Activated CD8-positive, alpha-beta T cell treated with anti-CD3 and anti-CD28 coated beads, Interleukin-2, amount 10 ng/mL, durations not matched to agents 7 days and 5 days (primary cell): ENCODE measurements at places on chromosomes 2 and 18. TPM values are rescaled to one million over a fixed set of nuclear protein-coding genes. Genes with fewer than 3 reads are reported as not detected.

OTOS gene
- not detected for total RNA-seq

DYNAP gene
- not detected for total RNA-seq

PPP1CB gene
- 174 TPM for total RNA-seq

UGT1A3 gene
- total RNA-seq: not detected

ERLEC1 gene
- total RNA-seq: 19.5 TPM

FOXI3 gene
- not detected for total RNA-seq

TYW5 gene
- total RNA-seq: 7.5 TPM

MYO1B gene
- total RNA-seq: 2.6 TPM

RAD51AP2 gene
- not detected for total RNA-seq

DPP10 gene
- not detected for total RNA-seq

MYO7B gene
- 1.2 TPM for total RNA-seq

GRCh38 chr2:161990741-161991140 is 83.3 kb downstream of the DPP4 start:
- peaks cover 82% of the 10 kb centered on the region for H3K36me3 ChIP-seq
- no peak for DNase-seq
- peaks cover 70% of the 10 kb centered on the region for H3K4me1 ChIP-seq

GRCh38 chr18:35993013-35993412 is 20.5 kb downstream of the RMP24 start:
- peaks cover 11% of the 10 kb centered on the region for H3K36me3 ChIP-seq
- no peak overlapping the region for H3K4me3 ChIP-seq
- H3K27me3 ChIP-seq: no peaks in the 10 kb centered on the region
- no peaks in the 10 kb centered on the region for H3K4me1 ChIP-seq
- H3K27ac ChIP-seq: no peak overlapping the region

GRCh38 chr2:181780047-181780651 is 99.8 kb upstream of the NEUROD1 start:
- no peak for DNase-seq
- no peak overlapping the region for H3K4me3 ChIP-seq
- H3K27ac ChIP-seq: no peak overlapping the region
- no peaks in the 10 kb centered on the region for H3K27me3 ChIP-seq

GRCh38 chr2:235542733-235543127 is 48.9 kb downstream of the AGAP1 start:
- H3K4me3 ChIP-seq: no peak overlapping the region
- no peak for DNase-seq
- H3K4me1 ChIP-seq: no peaks in the 10 kb centered on the region
- H3K36me3 ChIP-seq: no peaks in the 10 kb centered on the region

GRCh38 chr2:24971536-24972314 is at the start of gene DNAJC27:
TSS of gene DNAJC27 (minus strand) at chr2:24971955. CDS start at chr2:24971904, 51 bp downstream.
- peak within 1 kb of the TSS; percentile 100 for H3K27ac ChIP-seq
- peak; percentile 98 for DNase-seq
- H3K36me3 ChIP-seq: peaks cover 7% of the 10 kb centered on the region
- peaks cover 19% of the 10 kb centered on the region for H3K4me1 ChIP-seq
- H3K4me3 ChIP-seq: peak within 1 kb of the TSS; percentile 98

DNA sequence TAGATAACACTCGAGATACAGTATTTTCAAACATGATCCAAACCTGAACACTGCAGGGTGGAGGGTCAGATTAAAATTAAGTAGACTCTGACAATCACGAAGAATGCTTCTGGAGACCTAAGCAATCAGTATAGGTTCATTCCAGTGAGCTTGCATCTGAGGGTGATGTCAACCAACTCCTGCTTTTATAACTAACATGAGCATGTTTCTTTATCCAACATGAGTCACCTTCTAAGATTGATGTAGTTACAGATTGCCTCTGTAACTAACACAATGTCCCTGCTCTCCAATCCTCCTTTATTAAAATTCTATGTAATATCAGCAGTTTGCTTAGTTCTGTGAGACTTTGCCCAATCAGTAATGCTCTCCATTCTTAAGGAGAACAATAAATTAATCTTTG is 225.7 kb downstream of the ARL6IP6 start:
- H3K27ac ChIP-seq: no peak overlapping the region
- DNase-seq: no peak
- H3K4me1 ChIP-seq: peaks cover 5% of the 10 kb centered on the region
- H3K36me3 ChIP-seq: no peaks in the 10 kb centered on the region
- no peaks in the 10 kb centered on the region for H3K27me3 ChIP-seq
- H3K4me3 ChIP-seq: no peak overlapping the region

GRCh38 chr18:35000457-35000856 is 40.8 kb upstream of the MAPRE2 start:
- no peaks in the 10 kb centered on the region for H3K27me3 ChIP-seq
- no peak overlapping the region for H3K4me3 ChIP-seq
- no peaks in the 10 kb centered on the region for H3K4me1 ChIP-seq
- H3K27ac ChIP-seq: no peak overlapping the region
- H3K36me3 ChIP-seq: no peaks in the 10 kb centered on the region

DNA sequence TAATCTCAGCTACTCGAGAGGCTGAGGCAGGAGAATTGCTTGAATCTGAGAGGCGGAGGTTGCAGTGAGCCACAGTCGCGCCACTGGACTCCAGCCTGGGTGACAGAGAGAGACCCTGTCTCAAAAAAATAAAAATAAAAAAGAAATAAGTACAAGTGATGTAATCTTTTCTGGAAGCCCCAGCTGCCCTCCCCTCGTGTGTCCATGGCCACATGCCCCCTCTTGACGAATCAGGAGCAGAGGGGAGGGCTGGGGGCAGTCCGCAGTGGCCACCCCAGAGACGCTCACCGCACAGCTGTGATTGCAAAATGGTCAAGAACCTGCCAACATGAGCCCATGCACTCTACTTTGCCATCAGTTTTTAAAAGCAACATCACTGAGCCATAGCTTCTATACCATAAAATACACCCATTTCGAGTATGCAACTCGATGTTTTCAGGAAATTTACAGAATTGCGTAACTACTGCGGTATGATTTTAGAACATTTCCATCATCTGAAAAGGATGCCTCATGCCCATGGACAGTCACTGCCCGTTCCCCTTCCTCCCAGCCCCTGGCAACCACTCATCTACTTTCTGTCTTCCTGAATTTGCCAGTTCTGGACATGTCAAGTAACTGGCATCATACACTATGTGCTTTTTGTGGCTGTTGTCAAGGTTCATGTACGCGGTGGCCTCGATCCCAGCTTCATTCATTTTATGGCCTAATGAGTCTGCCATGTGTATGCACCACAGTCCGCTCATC is 88.1 kb downstream of the NDUFA10 start:
- no peak overlapping the region for H3K27ac ChIP-seq
- no peak for DNase-seq
- no peaks in the 10 kb centered on the region for H3K27me3 ChIP-seq
- H3K4me1 ChIP-seq: peaks cover 6% of the 10 kb centered on the region
- no peaks in the 10 kb centered on the region for H3K36me3 ChIP-seq
- H3K4me3 ChIP-seq: no peak overlapping the region

- H3K4me1 ChIP-seq: no peaks in the 10 kb centered on the region
- no peaks in the 10 kb centered on the region for H3K27me3 ChIP-seq
- H3K27ac ChIP-seq: no peak overlapping the region
- DNase-seq: no peak
Measured at GRCh38 chr2:217856159-217856558, 146.6 kb downstream of the TNS1 start.

GRCh38 chr2:44730593-44730992 is 210.9 kb upstream of the SIX3 start:
- no peak overlapping the region for H3K4me3 ChIP-seq
- H3K27ac ChIP-seq: no peak overlapping the region
- H3K4me1 ChIP-seq: no peaks in the 10 kb centered on the region
- DNase-seq: no peak
- no peaks in the 10 kb centered on the region for H3K36me3 ChIP-seq

DNA sequence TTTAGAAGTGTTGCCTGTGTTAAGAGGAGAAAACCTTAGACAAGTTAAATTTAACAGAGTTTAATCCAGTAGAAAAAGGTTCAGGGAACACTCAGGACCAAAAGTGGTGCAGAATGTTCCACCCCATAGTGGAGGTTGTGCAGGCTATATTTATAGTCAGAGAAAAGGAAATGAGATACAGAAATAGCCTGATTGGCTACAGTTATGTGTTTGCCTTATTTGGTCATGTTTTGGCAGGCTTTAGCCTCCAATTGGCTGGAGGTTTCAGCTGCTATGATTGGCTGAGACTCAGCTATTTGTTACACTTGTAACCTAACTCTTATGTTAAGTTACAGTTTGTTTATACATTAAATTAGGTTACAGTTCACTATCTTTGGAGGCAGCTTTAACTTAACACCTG is 4.2 kb downstream of the STAMBP start:
- H3K27ac ChIP-seq: peak overlapping the region; percentile 60
- H3K4me1 ChIP-seq: peaks cover 38% of the 10 kb centered on the region
- H3K4me3 ChIP-seq: no peak overlapping the region
- DNase-seq: no peak
- no peaks in the 10 kb centered on the region for H3K27me3 ChIP-seq
- peaks cover 39% of the 10 kb centered on the region for H3K36me3 ChIP-seq

DNA sequence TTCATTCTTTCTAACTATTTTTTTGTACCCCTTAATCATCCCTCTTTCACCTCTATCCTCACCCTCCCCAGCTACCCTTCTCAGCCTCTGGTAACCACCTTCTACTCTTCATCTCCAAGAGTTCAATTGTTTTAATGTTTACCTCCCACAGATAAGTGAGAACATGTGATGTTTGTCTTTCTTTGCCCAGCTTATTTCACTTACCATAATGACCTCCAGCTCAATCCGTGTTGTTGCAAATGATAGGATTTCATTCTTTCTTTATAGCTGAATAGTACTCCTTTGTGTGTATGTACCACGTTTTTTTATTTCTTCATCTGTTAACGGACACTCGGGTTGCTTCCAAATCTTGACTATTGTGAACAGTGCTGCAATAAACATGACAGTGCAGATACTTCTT is 22.1 kb upstream of the TMEM37 start:
- H3K36me3 ChIP-seq: no peaks in the 10 kb centered on the region
- no peak overlapping the region for H3K4me3 ChIP-seq
- no peaks in the 10 kb centered on the region for H3K4me1 ChIP-seq
- DNase-seq: no peak
- peaks cover 8% of the 10 kb centered on the region for H3K27me3 ChIP-seq

DNA sequence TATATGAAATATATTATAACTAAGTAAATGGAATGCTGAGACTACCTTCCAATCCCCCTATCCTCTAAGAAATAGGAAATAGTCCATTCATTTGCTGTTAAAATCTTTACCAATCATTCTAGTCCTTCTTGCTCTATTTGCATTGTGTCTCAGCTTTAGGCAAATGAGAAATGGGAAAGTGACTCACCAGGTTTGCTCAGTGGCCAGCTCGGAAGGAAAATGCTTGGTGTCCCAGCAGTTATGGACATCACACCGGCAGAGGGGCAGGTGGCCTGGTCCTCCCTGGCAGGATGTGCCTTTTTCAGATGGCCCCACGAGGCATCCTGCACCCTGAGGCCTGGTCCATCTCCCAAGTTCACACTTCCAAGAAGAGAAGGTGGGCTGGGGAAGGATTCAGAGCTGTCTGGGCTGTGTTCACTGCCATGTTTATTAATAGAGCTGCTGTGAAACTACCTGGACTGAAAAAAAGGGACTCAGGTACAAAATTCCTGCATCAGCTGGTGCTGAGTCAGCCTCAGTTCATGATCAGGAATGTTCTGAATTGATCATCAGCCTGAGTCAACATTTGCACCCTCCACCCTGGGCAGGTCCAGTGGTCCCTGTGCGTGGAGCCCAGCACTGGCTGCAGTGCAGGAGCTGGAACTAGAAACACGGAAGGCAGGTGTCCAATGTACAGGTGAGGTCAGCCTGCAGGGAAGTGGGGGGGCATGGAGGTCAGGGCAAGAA is 60.1 kb upstream of the ARL4C start:
- H3K4me1 ChIP-seq: peaks cover 12% of the 10 kb centered on the region
- H3K27me3 ChIP-seq: peaks cover 8% of the 10 kb centered on the region
- no peaks in the 10 kb centered on the region for H3K36me3 ChIP-seq
- H3K4me3 ChIP-seq: no peak overlapping the region
- H3K27ac ChIP-seq: no peak overlapping the region
